Left renal pelvis (tissue), 4 donors: ENCODE measurements at places on chromosomes 3 and 15.

DNA sequence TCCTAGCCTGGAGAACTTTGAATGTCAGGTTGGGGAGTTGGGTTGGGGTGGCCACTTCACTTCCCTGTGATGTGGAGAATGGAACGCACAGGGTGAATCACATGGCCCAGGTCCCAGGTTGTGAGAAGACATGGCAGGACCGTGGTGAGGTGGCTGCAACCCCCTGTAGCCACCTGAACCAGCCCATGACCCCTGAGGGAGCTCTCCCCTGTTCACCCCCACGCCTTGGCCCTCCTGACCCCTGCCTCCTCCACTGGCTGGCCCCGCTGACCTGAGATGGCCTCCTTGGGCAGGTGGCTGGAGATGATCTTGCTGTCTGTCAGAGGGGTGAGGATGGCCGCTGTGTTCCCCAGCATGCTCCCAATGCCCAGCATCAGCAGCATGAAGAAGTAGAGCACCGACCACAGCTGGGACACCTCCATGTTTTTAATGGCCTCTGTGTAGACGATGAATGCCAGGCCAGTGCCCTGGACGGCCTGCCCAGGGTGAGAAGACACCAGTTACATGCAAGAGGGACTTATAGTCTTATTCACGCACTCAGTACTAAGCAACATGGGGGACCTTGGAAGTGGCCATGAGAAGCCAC is 31.0 kb downstream of the SLC6A20 start:
- DNase-seq: no peak

GRCh38 chr3:82114589-82114988 is 353.1 kb upstream of the GBE1 start:
- no peak for DNase-seq

DNA sequence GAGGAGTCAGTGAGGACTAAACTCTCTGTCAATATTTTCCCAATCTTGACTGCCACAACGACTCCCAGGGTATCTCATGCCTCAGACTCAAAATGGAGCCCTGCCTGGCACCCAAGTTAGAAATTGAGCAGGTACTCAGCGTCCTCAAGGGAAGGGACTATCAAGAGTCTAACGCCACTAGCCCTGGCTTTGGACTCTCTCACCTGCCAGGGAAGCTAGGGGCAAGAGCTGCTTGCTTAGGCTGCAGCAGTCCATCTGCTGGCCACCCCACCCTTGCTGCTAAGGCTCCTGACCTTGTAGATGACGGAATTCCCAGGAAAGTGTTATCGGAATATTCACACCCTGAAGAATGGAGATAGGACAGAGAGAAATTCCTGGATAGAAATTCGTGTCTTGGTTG is 33.0 kb downstream of the ZIC4 start:
- DNase-seq: no peak

GRCh38 chr15:60548101-60548500 is 69.2 kb upstream of the ICE2 start:
- DNase-seq: peak; percentile 41

- DNase-seq: no peak
These were observed 181.0 kb downstream of the ZBBX start for GRCh38 chr3:167198949-167199600.

- no peak for DNase-seq
These were observed 108.9 kb downstream of the DUT start for GRCh38 chr15:48440084-48440483.

GRCh38 chr3:8845641-8846040 is 76.2 kb upstream of the OXTR start:
- DNase-seq: no peak

DNA sequence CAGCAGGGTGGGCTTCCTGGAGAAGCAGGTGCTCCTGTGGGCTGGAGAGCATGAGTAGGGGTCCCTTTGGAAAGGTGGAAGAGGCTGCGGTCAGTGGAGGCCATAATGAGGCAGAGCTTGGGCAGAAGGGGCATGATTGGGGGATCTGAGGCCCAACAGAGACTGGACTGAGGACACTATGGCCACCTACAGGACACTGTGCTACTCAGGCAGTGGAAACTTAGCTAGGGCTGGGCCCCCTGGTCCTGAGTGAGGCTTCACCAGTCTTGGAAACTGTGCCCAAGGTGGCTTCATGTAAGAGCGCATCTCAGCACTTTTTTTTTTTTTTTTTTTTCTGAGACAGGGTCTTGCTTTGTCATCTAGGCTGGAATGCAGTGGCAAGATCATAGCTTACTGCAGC is 6.3 kb upstream of the COMMD4 start:
- no peak for DNase-seq

DNA sequence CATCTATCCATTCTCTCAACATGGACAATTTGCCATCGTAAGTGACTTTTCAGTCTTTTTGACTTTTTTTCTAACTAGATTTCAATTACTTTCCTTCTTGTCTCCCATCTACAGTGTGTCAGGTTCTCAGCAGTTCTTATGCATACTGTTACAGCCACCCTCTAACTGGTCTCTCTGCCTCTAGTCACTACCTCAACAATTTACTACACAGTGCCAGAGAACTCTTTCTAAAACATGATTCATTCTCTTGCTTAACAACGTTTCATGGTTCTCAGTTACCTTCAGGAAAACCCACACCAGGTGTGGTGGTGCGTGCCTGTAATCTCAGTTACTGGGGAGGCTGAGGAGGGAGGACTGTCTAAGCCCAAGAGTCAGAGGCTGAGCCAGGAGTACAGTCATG is 95.4 kb downstream of the DIPK2A start:
- no peak for DNase-seq

GRCh38 chr15:69980341-69981059 is 117.2 kb downstream of the TLE3 start:
- no peak for DNase-seq

DNA sequence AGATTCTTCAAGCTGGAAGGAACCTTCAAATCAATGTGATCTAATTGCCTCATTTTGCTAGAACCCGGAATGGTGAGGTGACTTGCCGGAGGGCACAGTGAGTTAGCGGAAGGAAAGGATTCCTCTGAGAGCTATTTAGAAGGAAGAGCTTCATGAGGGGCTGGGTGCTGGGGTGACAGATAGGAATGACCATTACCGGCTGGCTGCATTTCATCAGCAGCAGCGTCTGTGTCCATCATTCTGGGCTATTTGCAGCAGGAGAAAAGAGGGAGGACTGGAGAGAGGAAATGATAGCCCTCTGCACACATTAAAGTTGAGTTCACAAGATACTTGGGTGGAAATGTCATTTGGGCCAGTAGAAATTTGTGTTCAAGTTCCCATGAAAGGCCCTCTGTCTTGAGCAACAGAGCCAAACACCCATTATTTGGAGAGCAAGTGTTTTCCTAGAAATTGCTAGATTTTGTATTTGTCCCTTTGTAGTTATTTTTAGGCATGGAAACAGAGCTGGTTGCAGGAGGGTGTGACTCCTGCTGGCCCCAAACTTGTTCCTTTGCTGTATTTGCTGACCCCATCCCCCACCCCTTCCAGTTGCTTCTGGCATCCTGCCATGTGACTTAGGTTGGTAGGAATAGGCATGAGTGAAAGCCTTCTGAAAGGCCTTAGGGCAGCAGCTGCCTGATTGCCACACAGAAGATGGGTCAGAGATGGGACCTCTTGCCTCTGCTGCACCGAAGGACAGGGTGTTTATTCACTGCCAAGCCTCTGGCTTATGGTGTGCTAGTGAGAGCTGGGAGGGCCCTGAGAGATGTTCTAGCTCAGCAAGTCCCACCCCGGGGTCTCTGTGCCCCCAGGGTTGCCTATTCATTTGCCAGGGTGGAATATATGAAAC is 87.5 kb upstream of the PLXNA1 start:
- DNase-seq: no peak

- peak; percentile 77 for DNase-seq
These were observed 129.3 kb upstream of the IGF1R start for GRCh38 chr15:98518823-98519561.

DNA sequence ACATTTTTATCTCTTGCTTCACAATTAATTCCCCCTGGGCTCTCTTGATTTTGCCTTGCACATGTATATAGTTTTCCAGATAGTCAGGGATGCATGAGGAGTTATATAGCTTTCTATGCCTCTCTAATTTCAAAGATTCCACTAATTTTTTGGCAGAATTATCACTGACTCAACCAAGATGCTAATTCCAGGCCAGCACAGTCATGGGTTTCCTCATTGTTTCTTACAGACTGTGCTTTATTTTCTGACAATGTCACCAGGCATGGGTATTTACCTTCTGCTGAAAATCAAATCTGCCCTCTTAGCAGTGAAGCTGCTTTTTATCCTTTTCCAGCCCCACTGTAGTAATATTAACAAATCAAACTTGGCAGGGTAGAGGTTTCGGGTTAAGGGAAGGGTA is 1520.6 kb upstream of the CADM2 start:
- no peak for DNase-seq

GRCh38 chr3:125602752-125603649 is 7.7 kb upstream of the OSBPL11 start:
- DNase-seq: no peak

- no peak for DNase-seq
These were observed 60.3 kb downstream of the CHRD start for GRCh38 chr3:184440151-184440550.

DNA sequence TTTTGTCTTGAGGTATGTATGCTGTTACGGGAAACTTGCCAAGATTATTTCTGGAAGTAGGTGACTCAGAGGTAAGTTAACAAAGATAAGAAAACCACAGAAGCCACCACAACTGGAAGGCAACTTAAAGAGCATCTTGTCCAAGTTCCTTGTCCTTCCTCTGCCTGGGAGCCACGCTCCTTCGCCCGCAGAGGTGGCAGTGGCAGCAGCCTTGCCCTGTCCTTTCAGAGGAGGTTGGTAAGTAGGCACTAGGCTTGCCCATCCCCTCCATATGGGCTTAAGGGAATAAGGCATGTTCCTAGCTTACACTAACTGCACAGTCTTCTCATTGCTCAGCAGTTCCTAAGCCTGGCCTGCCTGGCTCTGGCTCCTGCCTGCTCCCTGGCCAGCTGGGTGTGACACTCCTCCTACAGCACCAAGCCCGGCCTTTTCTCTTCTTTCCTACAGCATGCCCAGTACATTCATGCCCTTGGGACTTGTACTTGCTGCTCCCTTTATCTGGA is 48.0 kb upstream of the RAB6B start:
- no peak for DNase-seq

DNA sequence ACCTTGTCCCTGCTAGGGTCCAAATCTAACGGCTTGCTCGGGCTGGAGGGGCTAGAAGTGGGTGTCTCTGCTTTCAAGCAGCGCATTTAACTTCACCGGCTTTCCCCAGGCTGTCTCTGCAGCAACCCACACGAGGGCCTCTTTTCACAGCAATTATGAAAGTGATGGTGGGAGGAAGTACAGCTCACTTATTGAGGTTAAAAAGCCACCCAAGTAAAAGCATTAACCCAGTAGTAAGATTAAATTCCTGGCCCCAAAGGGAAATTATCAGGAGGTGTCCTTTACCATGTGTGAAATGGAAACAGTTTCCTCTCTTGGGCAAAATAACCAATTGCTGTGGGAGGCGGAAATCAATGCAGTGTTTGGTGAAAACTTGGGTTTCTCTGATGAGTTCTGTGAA is 41.1 kb downstream of the NGRN start:
- DNase-seq: no peak

DNA sequence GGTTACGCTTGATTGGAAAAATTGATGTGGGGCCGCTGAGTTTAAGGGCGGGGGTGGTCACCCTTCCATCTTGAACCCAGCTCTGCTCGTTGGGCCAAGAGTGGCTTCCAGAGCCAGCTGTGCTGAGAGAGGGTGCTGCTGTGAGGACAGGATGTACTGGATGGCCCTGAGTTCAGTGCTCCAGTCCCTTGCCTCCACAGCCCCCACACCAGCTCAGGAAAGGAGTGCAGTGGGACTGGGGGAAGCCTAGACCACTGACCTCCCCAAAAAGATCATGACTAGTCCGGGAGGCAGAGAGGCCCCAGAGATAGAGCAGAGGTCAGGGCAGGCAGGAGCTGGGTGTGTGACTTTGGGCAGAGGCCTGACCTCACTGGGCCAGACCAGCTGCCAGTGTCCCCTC is 4.0 kb upstream of the PTH1R start:
- DNase-seq: no peak

- DNase-seq: no peak
These were observed 36.2 kb downstream of the PEX5L start for GRCh38 chr3:180000500-180000899.

DNA sequence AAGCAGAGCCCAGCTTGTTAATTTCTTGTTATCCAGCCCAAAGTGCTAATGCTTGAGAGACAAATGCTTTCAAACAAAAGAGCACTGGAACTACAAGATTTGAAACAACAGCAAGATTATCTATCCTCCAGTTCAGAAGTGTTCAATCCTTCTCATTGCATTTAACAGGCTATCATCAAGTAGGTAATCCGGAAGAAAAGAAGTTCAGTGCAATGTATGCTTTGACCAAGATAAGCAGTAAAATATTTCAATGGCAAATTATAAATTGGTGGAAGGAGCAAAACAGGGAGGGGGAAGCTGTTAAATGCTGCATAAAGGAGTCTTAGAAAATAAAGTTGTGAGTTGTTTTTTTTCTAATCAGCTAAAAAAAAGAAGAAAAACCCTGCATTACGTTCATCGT is 8.8 kb downstream of the LRIG1 start:
- DNase-seq: no peak

DNA sequence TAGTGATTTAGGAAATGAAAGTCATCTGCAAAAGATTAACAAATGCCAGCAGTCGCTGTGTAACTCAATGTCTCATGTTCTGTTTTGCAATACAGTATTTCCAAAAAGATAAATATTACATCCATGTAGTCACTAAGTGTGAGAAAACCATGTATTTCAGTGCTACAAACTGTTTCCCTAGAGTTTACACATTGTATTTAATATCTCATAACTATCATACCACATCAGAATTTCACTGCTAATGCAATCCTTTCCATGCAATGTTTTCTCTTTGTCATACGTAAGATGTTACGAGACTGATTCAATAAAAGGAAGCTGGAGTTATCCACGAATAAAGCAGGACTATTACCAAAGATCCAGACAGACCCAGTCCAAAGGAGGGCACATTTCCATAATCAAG is 269.4 kb downstream of the GBE1 start:
- DNase-seq: no peak

DNA sequence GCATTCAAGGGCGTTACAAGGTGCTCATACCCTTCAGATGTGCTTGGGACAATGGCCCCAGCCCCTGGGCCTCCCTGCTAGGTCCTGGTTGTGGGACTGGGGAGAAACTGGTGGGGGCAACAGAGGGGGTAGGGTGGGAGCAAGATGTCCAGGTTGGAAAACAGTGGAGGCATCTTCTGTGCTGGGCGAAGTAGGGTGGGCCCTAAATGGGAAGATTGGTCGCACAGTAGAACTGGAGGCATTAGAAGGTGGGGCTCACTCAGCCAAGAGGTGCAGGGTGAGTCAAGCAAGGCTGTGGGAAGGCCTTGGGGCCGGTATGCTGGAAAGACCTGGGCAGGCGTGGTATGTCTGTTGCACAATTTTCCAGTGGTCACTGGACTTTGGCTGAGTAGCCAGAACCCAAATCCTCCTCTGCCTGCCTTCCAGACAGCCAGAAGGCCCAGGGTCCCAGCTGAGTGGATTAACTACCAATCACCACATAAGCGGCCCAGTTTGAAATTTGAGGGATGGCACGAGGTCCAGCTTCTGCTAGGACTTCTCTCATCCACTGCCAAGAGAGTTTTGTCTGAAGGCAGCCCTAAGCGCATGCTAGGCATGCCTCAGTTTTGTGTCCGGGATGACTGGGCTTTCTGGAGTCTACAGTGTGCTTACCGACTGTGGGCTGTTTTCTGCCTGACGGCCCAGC is 74.5 kb downstream of the LSM3 start:
- no peak for DNase-seq

GRCh38 chr3:31250116-31250777 is 282.5 kb upstream of the STT3B start:
- DNase-seq: no peak

- peak; percentile 48 for DNase-seq
These were observed 6.2 kb upstream of the NR2F2 start for GRCh38 chr15:96324192-96324895.

- no peak for DNase-seq
These were observed 62.8 kb upstream of the PLSCR4 start for GRCh38 chr3:146313746-146314111.
